Activated CD4-positive, alpha-beta T cell treated with anti-CD3 and anti-CD28 coated beads, Interleukin-2, amount 50 U/mL, for 1 hour (primary cell): ENCODE measurements at places on chromosomes 5 and 9.

- DNase-seq: no peak
Measured at GRCh38 chr5:107985144-107985543, 314.4 kb upstream of the EFNA5 start.

DNA sequence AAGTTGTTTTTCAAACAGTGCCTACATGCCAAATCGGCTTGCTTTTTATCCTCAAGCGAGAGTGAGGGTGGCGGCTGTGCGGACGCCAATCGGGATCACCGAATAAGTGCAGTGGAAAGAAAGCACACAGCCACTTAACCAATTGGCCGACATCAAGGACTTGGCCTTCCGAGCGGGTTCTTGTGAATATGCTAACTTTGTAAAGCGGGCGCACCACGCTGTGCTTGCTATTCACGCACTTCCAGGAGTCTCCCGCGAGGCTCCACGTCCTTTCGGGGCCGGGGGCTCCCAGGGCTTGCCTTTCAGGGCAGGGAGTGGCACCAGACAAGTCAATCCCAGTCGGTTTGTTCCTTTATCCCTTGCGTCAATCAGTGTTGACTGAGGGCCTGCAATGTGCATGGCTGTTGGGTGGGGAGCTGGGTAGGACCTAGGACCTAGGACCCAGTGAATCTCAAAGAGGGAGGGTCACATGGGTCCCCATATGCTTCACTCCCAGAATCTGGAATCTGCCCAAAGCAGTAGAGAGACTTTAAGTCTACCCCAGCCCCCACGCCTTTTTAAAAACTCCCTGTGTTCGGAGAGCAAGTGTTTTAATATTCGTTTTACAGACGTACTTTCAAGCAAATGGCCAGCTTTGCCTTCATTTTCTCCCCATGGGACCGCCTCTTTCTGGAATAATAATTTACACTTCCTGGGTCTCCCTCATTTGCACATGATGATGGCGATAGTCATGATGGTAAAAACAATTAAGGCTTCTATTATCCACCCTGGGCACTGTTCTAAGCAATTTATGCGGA, 2.0 kb upstream of the GCNT4 start:
- no peak for DNase-seq

DNA sequence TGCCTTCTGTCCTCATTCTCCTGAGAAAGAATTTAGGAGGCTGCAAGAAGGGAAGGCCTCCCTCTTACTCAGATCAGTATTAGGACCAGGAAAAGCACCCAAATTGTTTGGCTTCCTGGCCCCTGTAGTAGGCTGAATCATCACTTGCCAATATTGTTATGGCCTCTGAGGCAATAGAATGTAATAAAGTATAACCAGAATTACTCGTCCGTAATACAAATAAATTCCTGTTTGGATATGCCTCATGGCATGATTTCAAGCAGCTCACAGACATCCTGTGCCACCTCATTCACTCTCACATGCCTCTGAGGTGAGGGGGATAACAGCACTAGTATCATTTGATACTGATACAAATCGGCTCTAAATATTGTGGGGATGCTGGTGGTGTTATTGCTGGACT, 427.3 kb downstream of the ISL1 start:
- DNase-seq: no peak

DNA sequence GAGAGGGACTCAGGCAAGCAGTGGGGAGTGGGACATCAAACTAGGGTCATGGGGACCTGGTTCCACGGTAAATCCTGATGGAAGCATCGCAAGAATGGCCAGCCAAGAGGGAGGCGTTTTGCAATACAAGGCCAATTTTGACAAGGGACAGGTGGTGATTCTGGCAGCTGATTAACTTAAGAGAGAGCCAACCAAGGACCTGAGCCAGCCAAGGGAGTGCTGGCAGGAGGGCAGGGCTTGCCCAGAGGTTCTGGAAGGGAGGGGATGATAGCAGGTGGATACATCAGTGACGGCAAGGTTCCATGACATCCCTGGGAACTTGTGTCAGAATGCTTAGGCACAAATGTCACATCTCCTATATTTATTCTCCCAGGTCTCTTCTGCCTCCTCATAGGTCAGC, 32.8 kb upstream of the PUM3 start:
- DNase-seq: no peak

DNA sequence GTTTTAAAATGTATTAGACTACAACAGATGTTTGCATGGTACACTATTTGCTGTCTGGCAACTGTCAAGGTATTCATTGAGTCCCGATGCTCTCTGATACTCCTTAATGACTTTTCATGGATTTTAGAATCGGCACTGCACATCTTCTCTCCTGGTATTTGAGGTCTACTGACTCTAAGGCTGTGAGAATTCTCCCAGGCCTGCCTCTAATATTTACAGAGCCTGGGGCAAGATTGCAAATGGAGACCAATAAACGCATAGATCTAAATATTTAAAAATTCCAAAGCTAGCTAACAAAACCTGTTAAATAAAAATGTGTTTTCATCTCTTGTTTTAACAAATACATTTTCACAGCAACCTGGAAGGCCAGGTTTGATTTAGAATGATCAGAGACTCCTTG, 291.4 kb upstream of the RFX3 start:
- DNase-seq: no peak

GRCh38 chr9:114827641-114828302, 21.9 kb upstream of the TNFSF15 start:
- DNase-seq: no peak

DNA sequence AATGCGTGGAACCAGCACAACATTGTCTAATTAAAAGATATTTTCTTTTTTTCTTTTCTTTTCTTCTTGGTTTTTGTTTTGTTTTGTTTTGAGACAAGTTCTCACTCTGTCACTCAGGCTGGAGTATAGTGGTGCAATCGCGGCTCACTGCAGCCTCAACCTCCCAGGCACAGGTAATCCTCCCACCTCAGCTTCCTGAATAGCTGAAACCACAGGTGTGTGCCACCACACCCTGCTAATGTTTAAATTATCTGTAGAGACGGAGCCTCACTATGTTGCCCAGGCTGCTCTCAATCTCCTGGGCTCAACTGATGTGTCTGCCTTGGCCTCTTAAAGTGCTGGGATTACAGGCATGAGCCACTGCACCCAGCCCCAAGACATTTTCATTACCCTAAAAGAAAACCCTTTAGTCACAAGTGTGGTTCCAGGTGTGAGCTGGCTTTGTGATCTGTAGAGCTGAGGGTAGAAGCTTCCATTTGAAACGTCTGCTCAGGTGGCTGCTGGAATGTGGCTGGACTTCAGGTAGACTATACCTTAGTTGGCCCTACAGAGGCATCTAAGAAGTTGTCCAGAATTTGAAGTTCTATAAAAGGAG, 19.1 kb upstream of the NEK6 start:
- no peak for DNase-seq

DNA sequence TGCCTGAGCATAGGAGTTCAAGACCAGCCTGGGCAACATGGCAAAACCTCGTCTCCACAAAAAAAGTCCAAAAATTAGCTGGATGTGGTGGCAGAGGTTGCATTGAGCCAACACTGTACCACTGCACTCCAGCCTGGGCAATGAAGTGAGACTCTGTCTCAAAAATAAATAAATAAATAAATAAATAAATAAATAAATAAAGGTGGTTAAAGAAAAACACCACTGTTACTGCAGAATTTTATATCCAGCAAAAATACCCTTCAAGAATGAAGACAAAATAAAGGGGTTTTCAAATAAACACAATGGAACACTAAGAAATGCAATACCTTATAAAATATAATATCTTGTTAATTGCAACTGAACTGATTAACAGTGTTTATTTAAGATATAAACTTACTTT, 150.2 kb upstream of the TBCA start:
- no peak for DNase-seq

DNA sequence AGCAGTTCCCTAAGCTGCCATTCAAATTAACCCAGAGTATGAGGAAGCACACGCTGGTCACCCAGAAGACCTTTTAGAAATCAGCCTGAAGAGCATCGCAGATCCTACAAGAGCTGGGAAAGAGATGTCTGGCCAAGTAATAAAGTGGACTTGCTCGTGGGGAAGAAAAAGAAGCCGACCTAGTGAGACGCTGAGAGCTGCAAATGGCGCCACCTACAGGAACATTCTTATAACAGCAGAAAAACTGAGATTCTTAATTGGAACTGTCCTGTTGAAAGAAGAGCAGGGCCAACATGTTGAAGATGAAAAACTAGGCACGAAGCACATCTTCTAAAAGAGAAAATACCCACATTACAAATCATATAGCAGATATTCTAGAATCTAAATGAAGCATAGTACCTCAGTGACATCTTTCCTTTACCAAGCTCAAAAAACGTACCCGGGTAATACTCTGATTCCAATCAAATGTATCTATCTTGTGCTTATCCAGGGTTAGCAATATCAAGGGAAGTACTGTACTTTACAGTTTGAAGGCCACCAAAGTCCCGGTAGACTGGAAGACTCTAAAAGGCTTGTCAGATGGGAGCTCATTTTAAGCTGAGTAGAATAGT, 3.9 kb upstream of the GNAQ start:
- peak; percentile 40 for DNase-seq
